ENCODE measurements at places on chromosomes 16 and 17.

DNA sequence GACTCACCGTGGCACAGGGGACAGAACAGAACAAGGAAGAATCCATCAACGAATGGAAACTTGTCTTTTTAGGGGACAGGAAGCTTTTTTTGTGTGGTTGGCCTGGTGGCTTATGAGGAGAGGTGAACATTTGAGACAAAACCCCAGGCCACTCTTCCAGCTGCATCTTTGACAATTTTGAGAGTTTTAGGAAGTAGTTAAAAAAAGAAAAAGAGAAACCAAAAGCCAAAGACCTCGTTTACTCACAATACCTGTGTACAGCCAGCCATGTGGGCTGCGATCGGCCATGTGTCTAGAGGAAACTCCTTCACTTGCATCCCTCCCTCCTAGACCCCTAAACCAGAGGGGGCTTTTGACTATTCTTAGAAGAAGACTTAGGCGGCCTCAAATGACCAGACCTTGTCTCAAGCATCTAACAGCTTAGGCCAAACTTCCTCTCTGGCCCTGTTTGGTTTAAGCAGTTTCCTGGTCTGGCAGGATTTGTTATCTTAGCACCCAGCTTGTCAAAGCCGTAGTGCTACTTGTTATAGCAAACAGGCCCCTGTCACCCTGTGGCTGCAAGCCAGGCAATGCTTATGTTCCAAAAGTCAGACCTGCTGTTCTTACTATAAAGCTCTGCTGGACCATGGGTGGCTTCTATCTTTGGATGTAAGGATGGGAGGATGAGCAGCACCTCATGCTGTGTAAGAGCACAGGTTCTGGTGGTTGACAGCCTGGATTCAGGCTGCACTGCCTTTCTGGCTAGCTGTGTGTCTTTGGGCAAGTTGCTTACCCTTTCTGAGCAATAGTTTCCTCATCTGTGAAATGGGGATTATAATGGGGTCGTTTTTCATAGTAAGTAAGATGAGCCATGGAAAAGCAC lies 17.7 kb downstream of the KSR1 start:
- no peak for DNase-seq

DNA sequence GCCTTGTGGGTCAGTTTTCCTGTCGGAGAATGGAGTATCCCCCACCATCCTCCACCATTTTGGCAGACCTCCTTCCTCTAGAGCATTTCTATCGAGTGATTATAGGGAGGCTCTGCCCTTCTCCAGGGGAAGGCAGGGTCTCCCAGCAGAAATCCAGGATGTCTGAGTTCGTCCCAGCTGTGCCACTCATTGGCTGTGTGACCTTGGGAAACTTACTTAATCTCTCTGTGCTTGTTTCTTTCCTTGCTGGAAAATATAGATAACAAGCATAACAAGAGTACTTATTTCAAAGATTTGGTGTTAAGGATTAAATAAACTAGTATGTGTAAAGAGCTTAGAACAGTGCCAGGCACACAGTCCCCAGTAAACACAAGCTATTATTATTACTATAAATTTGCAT lies 14.8 kb downstream of the ATP2A3 start:
- no peak for DNase-seq

- no peak for DNase-seq
These were observed 180.2 kb upstream of the N4BP1 start for GRCh38 chr16:48790151-48790550.

GRCh38 chr16:49723310-49723709 lies 132.6 kb downstream of the ZNF423 start:
- DNase-seq, result no peak

Data from epithelial cell of prostate (primary cell).